ENCODE measurements at places on chromosomes 1 and 21.

- no peak for DNase-seq
Observed at GRCh38 chr1:244920911-244921761, 56.8 kb upstream of the HNRNPU start.

DNA sequence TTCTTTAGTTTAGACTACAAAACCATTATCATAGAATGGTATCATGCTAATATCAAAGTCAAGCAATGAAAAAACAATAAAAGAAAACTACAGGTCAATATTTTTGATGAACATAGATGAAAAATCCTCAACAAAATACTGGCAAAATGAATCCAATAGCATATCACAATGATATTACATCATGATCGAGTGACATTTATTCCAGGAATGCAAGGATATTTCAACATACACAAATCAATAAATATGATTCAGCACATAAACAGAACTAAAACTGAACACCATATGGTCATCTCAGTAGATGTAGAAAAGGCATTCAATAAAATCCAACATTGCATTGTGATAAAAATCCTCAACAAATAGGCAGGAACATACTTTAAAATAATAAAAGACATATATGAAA, 1657.7 kb downstream of the KCNT2 start:
- DNase-seq = no peak

- DNase-seq = no peak
Observed at GRCh38 chr1:64962441-64962840, 3.9 kb downstream of the JAK1 start.

DNA sequence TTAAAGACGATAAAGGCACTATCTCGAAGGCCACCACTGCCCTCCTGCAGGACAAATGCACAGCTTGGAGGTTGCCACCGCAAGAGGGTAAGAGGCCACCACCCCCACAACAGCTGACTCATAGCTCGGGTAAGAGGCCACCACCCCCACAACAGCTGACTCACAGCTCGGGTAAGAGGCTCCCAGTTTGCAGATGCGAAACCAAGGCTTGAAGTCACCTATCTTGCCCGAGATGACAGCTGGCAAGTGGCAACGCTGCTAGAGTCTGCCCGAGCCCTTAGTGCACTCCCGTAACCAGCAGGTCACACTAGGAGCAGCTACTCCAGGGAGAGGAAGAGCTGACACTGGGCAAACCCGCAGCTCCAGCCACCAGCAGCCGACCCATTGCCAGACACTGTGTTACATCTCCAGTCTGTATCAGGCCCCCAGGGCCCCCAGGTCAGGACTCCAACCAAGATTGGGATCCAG, 17.1 kb upstream of the SPSB1 start:
- DNase-seq = no peak

GRCh38 chr1:108708691-108709660, 3.7 kb upstream of the FNDC7 start:
- no peak for DNase-seq

DNA sequence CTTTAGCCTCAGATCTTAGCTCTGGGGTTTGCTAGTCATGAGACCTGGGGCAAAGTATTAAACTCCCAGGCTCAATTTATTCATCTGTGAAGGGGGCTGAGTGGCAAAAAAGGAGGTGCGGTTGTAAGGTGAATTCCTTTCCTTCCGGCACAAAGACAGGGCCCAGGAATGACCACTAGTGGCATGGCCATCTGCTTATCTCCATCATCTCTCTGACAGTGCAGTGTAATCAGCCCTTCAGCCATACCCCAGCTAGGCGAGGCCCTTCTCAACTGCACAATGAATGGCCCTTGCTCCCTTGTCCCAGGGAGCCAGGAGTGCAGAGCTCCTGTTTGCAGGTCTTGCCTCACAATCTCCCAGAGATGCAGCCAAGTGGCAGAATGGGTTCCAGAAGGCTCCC, 5.6 kb upstream of the SLC26A9 start:
- DNase-seq = no peak
